ENCODE measurements at places on chromosomes 1 and 21. TPM values are rescaled to one million over a fixed set of nuclear protein-coding genes. Genes with fewer than 3 reads are reported as not detected.
A peak's percentile ranks its signal among the peaks of the same experiment; 100 is the strongest.

Gene PRDX6
- total RNA-seq, result 829 TPM

DNA sequence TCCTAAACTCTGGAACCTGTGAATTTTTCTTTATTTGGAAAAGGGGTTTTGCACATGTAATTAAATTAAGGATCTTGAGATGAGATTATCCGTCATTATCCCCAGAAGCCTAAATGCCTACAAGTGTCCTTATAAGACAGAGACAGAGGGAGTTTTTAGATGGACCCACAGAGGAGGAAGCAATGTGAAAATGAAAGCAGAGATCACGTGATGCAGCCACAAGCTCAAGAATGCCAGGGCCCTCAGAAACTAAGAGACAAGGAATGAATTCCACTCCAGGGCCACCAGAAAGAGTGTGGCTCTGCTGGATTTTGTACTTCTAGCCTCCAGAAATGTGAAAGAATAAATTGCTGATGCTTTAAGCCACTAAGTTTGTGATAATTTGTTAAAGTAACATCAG lies 183.6 kb upstream of the UBE2U start:
- no peak for DNase-seq

GRCh38 chr1:93051961-93052360 lies 27.1 kb upstream of the MTF2 start:
- DNase-seq, result peak; percentile 17

GRCh38 chr1:191582169-191582568 lies 576.1 kb upstream of the RGS18 start:
- DNase-seq, result no peak

DNA sequence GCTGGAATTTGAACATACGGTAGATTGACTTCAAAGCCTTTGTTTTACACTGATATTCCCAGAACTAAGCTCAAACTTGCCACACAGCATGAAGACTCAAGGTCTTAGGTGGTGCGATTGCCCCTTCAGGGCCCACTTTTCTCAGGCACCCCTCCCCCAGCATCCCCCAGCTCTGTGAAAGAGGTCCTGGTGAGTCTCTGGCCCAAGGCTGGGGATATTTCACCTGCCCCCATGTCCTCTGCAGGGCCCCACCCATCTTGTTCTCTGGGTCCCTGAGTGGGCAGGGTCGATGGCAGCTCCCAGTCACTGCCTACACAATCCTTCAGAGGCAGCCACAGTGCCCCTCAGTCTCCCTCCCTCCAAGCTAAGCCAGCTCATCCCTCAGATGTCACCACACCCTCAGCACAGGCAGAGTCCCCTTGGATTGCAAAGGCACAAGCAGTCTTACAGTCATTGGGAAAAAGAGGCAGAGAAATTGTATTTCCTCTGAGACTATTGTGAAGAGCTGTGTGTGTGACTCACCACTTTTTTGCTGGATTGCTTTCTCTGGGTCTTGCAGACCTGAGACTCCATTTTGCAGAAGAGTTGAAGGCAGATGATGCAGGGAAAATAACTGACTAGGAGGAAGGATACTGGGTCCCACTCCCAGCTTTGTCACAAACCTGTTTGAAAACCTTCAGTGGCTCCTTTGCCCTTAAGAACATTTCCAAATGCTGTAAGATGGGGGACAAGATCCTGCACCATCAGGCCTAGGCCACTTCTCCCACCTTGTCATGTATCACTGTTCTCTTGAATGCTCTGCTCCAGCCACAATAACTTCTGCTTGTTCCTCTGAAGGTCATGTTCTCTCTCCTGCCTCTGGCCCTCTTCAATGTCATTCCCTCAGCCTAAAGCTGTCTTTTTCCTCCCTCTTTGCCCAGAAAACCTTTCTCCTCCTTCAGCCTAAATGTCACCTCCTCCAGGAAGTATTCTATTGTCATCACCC lies 119.1 kb upstream of the GRIK3 start:
- no peak for DNase-seq

GRCh38 chr1:54800041-54800898 lies 853 bp downstream of the TTC22 start:
- no peak for DNase-seq

All from PC-3 (cell line).